H54 (cell line): ENCODE measurements at places on chromosomes 4 and X.

- no peak for DNase-seq
Observed at GRCh38 chr4:90852237-90852636, 725.0 kb downstream of the CCSER1 start.

- no peak for DNase-seq
Observed at GRCh38 chr4:87806520-87806919, 7.2 kb downstream of the IBSP start.

DNA sequence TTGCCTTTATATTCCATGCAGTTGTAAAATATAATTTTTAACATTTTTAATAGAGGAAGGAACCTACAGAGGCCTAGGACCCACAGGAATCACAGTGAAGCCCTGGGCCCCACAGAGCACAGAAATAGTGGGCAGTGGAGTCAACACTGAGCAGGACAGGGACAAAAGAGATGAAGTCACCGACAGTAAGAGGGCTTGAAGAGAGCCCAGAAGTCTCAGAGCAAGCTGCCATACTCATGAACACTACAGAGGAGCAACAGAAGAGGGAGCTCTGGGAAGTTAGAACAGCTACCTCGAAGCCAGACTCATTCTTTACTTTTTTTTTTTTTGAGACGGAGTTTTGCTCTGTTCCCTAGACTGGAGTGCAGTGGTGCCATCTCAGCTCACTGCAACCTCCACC, 149.3 kb upstream of the TENM3 start:
- no peak for DNase-seq

- peak; percentile 35 for DNase-seq
Observed at GRCh38 chr4:6992728-6993677, 50.2 kb upstream of the TADA2B start.

- DNase-seq: no peak
Observed at GRCh38 chr4:129077326-129077725, 16.0 kb downstream of the SCLT1 start.
